ENCODE measurements at places on chromosomes 4 and X.
A peak's percentile ranks its signal among the peaks of the same experiment; 100 is the strongest.

- no peak for DNase-seq
These were observed 280.5 kb downstream of the FBXW7 start for GRCh38 chr4:152255437-152255836.

DNA sequence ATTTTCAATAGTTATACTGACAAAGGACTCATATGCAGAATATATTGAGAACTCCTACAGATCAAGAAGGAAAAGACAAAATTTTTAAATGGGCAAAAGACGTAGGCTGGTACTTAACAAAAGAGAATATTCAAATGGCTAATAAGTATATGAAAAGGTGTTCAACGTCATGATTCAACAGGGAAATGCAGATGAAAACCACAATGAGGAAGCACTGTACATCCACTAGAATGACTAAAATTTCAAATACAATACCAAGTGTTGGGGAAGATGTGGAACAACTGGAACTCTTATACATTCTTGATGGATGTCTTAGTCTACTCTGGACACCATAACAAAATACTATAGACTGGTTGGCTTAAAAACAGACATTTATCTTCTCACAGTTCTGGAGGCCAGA is 1.3 kb upstream of the MRFAP1L1 start:
- H3K27me3 ChIP-seq: no peaks in the 10 kb centered on the region
- H3K36me3 ChIP-seq: peaks cover 13% of the 10 kb centered on the region
- DNase-seq: no peak
- H3K4me3 ChIP-seq: no peak overlapping the region

DNA sequence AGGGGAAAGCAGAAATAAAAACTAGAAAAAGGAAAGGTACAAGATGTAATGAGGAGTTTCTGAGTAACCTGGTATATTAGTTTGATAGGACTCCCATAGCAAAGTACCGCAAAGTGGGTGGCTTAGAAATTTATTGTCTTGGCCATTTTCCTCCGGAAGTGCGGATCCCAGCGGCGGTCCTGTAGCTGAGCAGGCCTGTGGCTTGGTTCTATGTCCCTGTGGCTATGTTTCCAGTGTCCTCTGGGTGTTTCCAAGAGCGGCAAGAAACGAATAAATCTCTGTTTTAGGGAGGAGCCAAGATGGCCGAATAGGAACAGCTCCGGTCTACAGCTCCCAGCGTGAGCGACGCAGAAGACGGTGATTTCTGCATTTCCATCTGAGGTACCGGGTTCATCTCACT is 44.0 kb upstream of the LDB2 start:
- DNase-seq: no peak
- no peaks in the 10 kb centered on the region for H3K36me3 ChIP-seq
- peaks cover 13% of the 10 kb centered on the region for H3K4me1 ChIP-seq
- no peak overlapping the region for H3K27ac ChIP-seq

DNA sequence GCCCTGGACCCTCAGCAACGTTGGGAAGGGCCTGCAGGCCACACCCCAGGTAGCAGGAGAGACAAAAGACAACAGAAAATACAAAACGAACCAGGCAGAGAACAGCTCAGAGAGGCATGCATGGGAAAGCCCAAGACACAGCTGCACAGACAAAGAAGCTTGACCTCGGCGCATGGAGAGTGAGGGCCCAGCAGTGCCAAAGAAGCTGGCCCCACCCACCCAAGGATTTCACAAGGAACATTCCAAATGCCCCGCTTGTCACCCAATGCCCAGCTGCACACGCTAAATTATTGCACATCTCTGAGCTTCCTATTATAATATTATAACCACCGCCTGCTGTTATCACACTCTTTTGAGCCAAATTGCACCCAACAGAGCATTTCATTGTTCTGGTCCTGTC is 147.7 kb upstream of the TBL1X start:
- H3K27me3 ChIP-seq: no peaks in the 10 kb centered on the region
- no peak for DNase-seq
- H3K4me3 ChIP-seq: no peak overlapping the region
- H3K27ac ChIP-seq: no peak overlapping the region
- H3K36me3 ChIP-seq: no peaks in the 10 kb centered on the region

DNA sequence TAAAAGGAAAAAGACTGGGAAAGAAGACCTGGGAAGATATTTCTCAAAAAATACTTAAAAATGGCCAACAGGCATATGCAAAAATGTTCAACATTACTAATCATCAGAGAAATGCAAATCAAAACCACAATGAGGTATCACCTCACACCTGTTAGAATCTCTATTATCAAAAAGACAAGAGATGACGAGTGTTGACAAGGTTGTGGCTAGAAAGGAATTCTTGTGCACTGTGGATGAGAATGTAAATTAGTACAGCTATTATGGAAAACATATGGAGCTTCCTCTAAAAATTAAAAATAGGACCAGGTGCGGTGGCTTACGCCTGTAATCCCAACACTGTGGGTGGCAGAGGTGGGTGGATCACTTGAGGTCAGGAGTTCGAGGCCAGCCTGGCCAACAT is 50.0 kb downstream of the C4orf46 start:
- no peaks in the 10 kb centered on the region for H3K4me1 ChIP-seq
- H3K36me3 ChIP-seq: no peaks in the 10 kb centered on the region
- H3K27me3 ChIP-seq: no peaks in the 10 kb centered on the region
- H3K4me3 ChIP-seq: no peak overlapping the region
- no peak overlapping the region for H3K27ac ChIP-seq

- no peaks in the 10 kb centered on the region for H3K4me1 ChIP-seq
- H3K36me3 ChIP-seq: no peaks in the 10 kb centered on the region
- no peaks in the 10 kb centered on the region for H3K27me3 ChIP-seq
- H3K4me3 ChIP-seq: no peak overlapping the region
These were observed 379.7 kb upstream of the FAT1 start for GRCh38 chr4:187103351-187103750.

GRCh38 chr4:73764513-73764912 is 24.1 kb downstream of the CXCL8 start:
- H3K27ac ChIP-seq: no peak overlapping the region
- no peak overlapping the region for H3K4me3 ChIP-seq
- H3K4me1 ChIP-seq: no peaks in the 10 kb centered on the region

DNA sequence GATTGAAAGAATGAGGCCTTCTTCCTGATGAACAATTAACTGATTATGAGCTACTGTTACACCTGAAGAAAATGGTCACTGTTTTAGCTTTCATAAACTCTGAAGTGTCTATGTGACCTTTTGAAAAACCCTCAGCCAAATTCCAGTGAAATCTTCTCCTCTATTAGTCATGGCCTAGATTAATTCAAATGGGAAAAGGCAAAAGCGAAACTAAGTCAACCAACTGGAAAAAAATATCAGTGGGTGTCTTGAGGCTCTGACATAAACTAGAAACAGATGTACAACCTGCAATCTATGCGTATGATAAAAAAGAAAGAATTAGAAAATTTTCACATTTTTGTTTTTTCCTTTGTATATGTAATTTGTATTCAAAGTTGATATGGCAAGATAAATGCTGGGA is 169.4 kb upstream of the BANK1 start:
- H3K4me1 ChIP-seq: peaks cover 3% of the 10 kb centered on the region
- H3K27me3 ChIP-seq: no peaks in the 10 kb centered on the region
- H3K27ac ChIP-seq: peak overlapping the region; percentile 51
- no peak for DNase-seq
- no peak overlapping the region for H3K4me3 ChIP-seq

GRCh38 chr4:48341776-48342605 is 662 bp downstream of the SLAIN2 start:
- no peaks in the 10 kb centered on the region for H3K27me3 ChIP-seq
- H3K27ac ChIP-seq: peak overlapping the region; percentile 95
- H3K36me3 ChIP-seq: no peaks in the 10 kb centered on the region
- H3K4me3 ChIP-seq: peak overlapping the region; percentile 96

DNA sequence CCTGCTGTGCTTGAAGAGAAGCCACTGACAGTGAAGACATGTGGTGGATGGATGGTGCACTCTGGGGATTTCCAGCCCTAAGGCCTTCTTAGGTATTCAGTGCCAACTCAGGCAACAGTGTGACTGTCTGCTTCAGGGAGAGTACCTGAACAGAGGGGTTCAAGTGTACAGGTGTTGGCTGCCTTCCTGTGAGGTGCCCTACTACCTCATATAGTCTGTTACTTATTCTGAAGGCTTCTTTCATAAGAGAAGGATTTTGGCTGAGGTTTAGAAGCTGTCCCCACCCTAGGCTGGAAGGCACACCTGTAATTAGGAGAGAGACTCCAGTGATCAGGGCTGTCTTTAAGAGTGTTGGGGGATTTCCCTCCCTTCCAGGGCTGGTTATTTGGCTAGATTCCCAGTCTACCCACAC is 1.8 kb downstream of the FTHL17 start:
- no peak overlapping the region for H3K27ac ChIP-seq
- no peak for DNase-seq
- no peaks in the 10 kb centered on the region for H3K4me1 ChIP-seq
- no peak overlapping the region for H3K4me3 ChIP-seq
- H3K36me3 ChIP-seq: no peaks in the 10 kb centered on the region

DNA sequence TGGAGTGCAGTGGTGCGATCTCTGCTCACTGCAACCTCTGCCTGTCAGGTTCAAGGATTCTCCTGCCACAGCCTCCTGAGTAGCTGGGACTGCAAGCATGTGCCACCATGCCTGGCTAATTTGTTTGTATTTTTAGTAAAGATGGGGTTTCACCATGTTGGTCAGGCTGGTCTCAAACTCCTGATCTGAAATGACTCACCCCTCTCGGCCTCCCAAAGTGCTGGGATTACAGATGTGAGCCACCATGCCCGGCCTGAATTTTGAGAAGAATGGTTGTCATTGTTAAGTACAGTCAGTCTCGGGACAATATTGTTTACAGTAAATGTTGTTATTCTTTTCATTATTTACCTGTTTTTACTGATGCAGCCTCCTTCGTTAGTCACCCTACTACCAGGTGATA is 1226.2 kb upstream of the TENM3 start:
- no peak for DNase-seq
- H3K4me3 ChIP-seq: no peak overlapping the region
- no peak overlapping the region for H3K27ac ChIP-seq
- no peaks in the 10 kb centered on the region for H3K27me3 ChIP-seq
- H3K4me1 ChIP-seq: no peaks in the 10 kb centered on the region
- no peaks in the 10 kb centered on the region for H3K36me3 ChIP-seq

DNA sequence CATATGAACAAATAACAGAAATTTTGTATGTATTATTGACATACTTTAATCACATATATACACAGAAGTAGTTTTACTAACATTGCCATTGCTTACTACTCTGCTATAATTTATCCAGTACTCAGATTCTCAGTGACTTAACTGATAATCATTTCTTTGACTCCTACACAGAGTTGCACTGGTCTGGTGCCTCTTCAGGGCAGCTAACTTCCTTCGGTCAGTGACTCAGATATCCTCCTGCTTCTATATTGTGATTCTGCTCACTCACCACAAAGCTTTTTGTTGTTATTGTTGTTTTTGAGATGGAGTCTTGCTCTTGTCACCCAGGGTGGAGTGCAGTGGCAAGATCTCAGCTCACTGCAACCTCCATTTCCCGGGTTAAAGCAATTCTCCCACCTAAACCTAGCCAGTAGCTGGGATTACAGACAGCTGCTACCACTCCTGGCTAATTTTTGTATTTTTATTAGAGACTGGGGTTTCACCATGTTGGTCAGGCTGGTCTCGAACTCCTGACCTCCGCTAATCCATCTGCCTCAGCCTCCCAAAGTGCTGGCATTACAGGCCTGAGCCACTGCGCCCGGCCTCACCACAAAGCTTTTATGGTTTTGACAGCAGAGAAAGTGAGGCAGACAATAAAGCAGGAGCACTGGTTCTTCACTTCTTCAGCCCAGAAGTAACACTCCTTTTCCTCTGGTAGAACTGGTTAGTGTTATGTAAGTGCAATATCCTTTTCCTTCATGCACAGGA is 499.3 kb downstream of the EPHA5 start:
- DNase-seq: no peak
- no peak overlapping the region for H3K4me3 ChIP-seq
- no peak overlapping the region for H3K27ac ChIP-seq
- H3K4me1 ChIP-seq: no peaks in the 10 kb centered on the region
- H3K36me3 ChIP-seq: no peaks in the 10 kb centered on the region
- H3K27me3 ChIP-seq: no peaks in the 10 kb centered on the region

- no peaks in the 10 kb centered on the region for H3K36me3 ChIP-seq
- no peak overlapping the region for H3K27ac ChIP-seq
- DNase-seq: peak; percentile 17
- H3K27me3 ChIP-seq: peaks cover 66% of the 10 kb centered on the region
- H3K4me1 ChIP-seq: no peaks in the 10 kb centered on the region
These were observed 21.6 kb upstream of the DUSP9 start for GRCh38 chrX:153625271-153626024.

- H3K27ac ChIP-seq: no peak overlapping the region
- H3K4me3 ChIP-seq: no peak overlapping the region
- H3K36me3 ChIP-seq: no peaks in the 10 kb centered on the region
- H3K27me3 ChIP-seq: no peaks in the 10 kb centered on the region
- peaks cover 2% of the 10 kb centered on the region for H3K4me1 ChIP-seq
These were observed 4.8 kb upstream of the TIMP1 start for GRCh38 chrX:47577424-47577823.

DNA sequence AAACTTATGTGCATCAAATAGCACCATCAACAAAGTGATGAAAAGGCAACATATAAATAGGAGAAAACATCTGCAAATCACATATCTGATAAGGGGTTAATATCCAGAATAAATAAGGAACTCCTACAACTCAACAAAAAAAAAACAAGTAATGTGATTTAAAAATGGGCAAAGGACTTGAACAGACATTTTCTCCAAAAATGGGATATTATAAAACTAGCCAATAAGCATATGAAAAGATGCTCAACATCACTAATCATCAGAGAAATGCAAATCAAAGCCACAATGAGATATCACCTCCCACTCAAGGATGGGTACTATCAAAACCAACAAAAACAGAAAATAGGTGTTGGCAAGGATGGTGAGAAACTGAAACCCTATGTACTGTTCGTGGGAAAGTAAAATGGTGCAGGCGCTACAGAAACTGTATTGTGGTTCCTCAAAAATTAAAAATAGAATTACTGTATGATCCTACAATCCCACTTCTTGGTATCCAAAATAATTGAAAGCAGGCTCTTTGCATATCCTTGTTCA is 2.4 kb downstream of the DNAJB14 start:
- H3K27me3 ChIP-seq: no peaks in the 10 kb centered on the region
- peaks cover 64% of the 10 kb centered on the region for H3K36me3 ChIP-seq
- no peak overlapping the region for H3K27ac ChIP-seq
- peaks cover 22% of the 10 kb centered on the region for H3K4me1 ChIP-seq
- H3K4me3 ChIP-seq: no peak overlapping the region

- H3K27ac ChIP-seq: no peak overlapping the region
- no peak for DNase-seq
These were observed 55.3 kb downstream of the CCDC158 start for GRCh38 chr4:76365636-76366035.

- H3K27ac ChIP-seq: no peak overlapping the region
- no peak overlapping the region for H3K4me3 ChIP-seq
- no peaks in the 10 kb centered on the region for H3K4me1 ChIP-seq
- DNase-seq: no peak
- no peaks in the 10 kb centered on the region for H3K27me3 ChIP-seq
These were observed 15.2 kb downstream of the ETDC start for GRCh38 chrX:135324463-135324862.
